ENCODE measurements at places on chromosomes 1 and 21.

DNA sequence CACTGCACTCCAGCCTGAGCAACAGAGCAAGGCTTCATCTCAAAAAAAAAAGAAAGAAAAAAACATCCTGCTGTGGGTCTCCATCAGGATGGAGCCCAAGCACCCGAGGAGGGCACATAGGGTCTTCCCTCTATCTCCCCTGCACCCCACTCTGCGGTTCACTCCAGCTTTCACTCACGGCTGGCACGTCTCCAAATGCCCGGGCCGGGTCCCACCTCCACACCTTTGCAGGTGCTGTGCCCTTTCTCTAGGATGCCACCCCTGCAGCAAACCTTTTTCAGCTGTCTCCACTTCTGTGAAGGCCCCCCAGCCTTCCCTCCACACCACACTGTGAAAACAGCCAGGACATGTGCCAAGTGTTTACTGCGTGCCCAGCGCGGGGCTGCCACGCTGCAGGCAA is 22.4 kb upstream of the DDOST start:
- no peak for DNase-seq

- DNase-seq, result no peak
These were observed 2.4 kb upstream of the ZRANB2 start for GRCh38 chr1:71083271-71083670.

DNA sequence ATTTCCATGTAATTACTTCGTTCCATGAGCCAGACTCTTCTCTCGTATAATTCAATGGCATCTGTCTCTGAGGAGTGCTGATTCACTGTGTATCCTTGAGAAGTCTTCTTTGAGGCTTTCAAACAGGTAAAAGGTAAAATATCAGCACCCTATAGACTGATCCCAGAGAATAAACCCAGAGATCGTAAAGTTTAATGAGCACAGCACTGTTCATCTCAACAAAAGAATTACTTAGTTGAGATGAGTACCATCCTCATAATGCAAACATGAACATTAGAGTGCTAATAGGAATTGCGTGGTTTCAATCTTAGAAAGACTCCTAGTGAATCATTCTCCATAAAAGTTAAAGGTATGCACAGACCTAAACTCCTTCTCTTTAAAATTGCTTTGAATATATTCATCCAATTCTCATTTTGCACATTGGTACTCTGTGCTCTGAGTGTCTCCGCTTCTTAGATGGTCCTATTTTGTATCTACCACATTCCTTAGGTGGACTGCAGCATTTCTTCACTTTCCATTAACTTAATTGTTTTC is 97.2 kb downstream of the TBX15 start:
- no peak for DNase-seq

DNA sequence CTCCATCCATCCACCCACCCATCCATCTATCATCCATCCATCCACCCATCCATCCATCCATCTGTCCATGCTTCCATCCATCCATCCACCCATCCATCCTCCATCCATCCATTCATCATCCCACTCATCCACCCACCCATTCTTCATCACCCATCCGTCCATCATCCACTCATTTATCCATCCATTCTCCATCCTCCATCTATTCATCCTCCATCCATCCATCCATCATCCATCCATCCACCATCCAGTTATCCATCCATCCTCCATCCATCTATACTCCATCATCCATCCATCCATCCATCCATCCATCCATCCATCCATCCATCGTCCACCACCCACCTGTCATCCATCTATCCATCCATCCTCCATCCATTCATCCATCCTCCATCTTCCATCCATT is 32.1 kb upstream of the ACTRT2 start:
- DNase-seq, result no peak

- no peak for DNase-seq
These were observed 3.0 kb downstream of the PLA2G2F start for GRCh38 chr1:20142001-20142710.

DNA sequence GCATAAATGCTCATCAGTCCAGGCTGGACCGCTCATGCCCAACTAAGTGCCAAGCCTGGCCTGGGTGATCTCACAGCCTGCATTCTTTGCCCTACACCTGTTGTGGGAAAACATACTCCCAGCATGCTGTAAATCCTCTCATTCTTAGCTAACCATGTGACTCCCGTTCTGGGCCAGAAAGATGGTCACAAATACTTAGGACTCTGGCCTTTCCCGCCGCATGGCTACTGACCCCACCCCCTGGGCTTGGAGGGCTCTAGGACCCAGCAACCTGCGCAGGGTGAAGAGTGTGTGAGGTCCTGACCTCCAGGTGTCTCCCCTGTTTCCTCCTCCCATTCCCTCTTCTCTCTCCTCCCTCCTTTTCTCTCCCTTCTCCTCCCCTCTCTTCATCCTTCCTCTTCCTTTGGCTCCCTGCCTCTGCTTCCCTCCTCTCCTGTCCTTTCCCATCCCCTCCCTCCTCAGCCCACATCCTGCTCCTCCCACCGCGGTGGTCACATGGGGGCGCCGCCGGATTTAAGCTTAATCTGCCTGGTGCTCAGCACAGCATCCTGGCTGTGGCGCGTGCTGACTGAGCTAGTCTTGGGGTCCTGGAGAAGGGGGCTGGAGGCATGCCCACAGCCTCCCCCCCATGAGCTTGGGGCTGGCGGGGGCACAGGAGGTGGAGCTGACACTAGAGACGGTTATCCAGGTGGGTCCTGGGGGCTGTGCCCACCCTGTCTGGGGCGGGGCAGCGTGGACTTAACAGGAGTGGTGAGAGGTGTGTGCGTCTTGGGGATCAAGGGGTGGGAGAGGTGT is at the start of gene CROCC:
CROCC (plus strand) TSS at position 541 of the 795 bp plus-strand sequence; CDS start at position 629, 88 bp downstream.
- DNase-seq, result no peak

- DNase-seq, result no peak
These were observed 51.5 kb downstream of the SYT2 start for GRCh38 chr1:202658769-202659168.

DNA sequence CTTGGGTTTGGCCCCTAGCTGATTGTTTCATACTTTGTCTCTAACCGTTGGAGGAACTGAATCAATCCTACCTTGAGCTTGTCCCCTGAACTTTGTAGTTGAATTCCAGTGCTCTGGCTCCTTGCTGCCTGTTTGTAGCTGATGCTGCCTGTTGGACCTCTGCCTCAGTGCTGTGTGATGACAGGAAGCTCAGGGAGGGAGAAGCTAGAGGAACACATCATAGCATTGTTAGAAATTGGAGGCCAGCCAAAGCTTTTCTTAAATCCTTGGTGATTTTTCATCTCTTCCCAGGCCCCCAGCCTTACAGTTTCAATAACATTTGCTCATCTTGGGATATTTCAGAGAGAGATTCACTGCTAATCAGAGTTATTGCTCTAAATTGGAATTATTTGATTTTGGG is 34.0 kb downstream of the MACF1 start:
- DNase-seq, result no peak

- DNase-seq, result no peak
These were observed 22.0 kb upstream of the WDR26 start for GRCh38 chr1:224456637-224456953.

- no peak for DNase-seq
These were observed at the start of the genes AMPD2 and GNAT2 for GRCh38 chr1:109619576-109620400. Gene AMPD2 (plus strand): TSS chr1:109619837. CDS start chr1:109621176, 1,339 bp downstream. Gene GNAT2 (minus strand): TSS chr1:109619616. CDS start chr1:109612870, 6,746 bp downstream.

- no peak for DNase-seq
These were observed 147.8 kb downstream of the OMA1 start for GRCh38 chr1:58398714-58399113.

- no peak for DNase-seq
These were observed 54.6 kb downstream of the TOMM20 start for GRCh38 chr1:235073968-235074522.

GRCh38 chr1:246081138-246081702 is 425.9 kb downstream of the SMYD3 start:
- no peak for DNase-seq

DNA sequence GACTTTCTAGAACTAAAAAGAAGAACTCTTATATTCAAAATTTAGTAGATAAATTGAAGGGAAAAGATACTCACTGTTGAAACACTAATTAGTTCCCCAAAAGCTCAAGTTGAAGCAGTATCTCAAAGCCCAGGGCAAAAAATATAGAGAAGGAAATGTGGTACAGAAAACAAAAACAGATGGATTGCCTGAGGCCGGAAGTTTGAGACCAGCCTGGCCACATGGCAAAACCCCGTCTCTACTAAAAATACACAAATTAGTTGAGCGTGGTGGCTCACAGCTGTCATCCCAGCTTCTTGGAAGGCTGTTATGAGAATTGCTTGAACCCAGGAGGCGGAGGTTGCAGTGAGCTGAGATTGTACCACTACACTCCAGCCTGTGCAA is 36.0 kb downstream of the FAM177B start:
- no peak for DNase-seq

- DNase-seq, result no peak
These were observed 79.9 kb upstream of the LYST start for GRCh38 chr1:235946571-235946981.

GRCh38 chr1:67627906-67628305 is 57.1 kb upstream of the GADD45A start:
- DNase-seq, result peak; percentile 57

- no peak for DNase-seq
These were observed 10.1 kb upstream of the SAMD11 start for GRCh38 chr1:913491-914130.

- DNase-seq, result no peak
These were observed 1.8 kb downstream of the HHIPL2 start for GRCh38 chr1:222546091-222546490.

DNA sequence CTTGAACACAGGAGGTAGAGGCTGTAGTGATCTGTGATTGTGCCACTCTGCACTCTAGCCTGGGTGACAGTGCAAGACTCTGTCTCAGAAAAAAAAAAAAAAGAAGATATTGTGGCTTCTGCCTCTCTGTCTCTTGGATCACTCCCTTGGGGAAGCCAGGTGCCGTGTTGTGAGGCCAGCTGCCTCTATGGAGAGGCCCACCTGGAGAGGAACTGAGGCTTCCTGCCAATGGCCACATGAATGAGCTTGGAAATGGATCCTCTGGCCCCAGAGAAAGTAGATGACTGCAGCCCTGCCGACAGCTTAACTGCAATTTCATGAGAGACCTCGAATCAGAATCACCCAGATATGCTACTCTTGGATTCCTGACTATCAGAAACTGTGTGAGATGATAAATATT is 19.7 kb upstream of the AK2 start:
- DNase-seq, result no peak

DNA sequence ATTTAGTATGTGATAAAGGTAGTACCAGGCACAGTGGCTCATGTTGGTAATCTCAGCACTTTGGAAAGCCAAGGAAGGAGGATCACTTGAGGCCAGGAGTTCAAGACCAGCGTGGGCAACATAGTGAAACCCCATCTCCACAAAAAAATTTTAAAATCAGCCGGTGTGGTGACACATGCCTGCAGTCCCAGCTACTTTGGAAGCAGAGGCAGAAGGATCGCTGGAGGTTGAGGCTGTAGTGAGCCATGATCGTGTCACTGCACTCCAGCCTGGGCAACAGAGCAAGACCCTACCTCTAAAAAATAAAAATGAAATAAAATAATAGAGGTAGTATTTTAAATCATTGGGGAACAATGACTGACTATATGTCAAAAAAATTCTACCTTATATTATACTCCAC is 17.2 kb downstream of the SASS6 start:
- no peak for DNase-seq

- DNase-seq, result no peak
These were observed 15.9 kb downstream of the A3GALT2 start for GRCh38 chr1:33305016-33305415.

DNA sequence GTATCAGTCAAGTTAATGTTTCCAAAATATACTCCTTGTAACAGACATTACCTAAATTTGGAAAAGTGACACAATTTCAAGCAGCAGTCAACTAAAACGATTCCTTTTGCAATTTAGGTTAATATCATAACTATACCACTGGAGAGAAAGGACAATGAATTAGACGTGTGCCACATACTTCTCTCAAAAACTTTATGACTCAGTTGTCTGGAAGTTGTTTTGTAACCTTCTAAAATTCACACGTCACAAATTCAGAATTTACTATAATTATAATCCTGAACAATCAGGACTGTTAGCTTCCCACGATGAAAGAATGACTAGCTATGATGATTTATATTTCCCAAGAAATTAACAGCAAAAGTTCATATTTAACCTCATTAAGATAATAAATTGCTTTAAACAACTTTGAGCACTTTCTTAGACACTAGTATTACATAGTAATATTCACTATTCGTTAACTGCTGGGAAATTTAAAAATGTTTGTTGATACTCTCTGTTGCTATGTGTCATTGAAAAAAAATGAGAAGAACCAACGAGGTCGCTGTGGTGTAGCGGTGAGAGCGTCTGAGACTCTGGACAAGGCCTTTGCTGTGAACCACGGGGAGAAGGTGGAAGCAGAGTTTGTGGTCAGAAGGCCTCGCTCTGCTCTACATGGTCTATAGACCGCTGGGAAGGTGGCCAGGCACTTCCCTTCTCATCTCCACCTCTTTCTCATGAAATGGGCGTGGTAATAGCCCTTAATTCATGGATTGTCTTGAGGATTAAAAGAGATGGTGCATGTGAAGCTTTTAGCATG is 27.9 kb upstream of the BATF3 start:
- DNase-seq, result no peak

DNA sequence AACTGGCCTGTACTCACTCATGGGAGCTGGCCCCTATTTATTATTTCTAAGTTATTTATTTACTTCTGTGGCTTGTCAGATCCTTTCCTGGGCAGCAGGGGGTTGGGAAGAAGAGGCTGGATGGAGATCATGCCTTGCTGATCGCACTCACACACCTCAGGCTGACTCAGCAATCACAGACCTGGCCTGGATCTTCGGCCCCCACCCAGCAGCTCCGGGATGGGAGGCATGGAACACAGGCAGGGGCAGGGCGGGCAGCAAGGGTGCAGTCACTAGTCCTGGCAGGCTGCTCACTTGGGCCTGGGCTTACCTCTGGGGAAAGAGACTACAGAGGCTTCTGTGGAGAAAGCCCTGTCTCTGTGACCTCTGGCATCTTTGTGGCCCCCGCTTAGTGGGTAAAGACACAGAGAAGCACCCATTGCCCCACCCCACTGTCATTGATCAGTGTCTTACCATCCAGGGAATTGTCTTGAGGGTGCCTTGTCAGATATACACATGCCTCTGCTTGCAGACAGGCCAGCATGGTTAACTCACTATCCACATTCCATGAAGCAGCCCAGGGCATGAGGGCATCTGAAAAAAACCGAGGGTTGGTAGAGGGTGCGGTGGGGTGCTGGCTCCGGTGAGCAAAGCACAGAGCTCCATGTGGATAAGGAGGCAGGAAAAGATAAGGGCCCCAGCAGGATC is 3.7 kb downstream of the ARTN start:
- DNase-seq, result no peak

DNA sequence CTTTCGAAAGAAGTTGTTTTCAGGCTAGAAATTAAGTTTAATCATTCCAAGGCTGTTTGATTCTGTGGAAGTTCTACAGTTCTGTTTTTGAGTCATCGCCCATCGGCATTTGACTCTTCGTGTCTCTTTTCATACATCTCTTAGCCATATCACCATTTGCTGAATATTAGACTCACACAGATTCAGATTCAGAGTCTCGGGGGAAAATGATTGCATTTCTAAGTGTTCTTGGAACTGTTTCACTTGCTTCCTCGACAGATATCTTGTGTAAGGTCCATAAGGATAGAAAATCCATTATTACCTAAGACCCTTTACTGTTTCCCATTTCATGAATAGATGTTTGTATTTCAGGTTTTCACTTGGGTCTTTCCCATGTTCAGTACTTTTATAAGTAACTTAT is 237.0 kb upstream of the SGIP1 start:
- no peak for DNase-seq
